H1 (cell line): ENCODE measurements at places on chromosomes 12 and 14. TPM values are rescaled to one million over a fixed set of nuclear protein-coding genes. Genes with fewer than 3 reads are reported as not detected.

GZMB gene
- not detected in 2 replicates for total RNA-seq

GRCh38 chr12:57181561-57182155 is 34.2 kb upstream of the LRP1-AS start:
- no peak for DNase-seq

GRCh38 chr12:89951694-89952060 is 243.0 kb upstream of the ATP2B1 start:
- no peak for DNase-seq

DNA sequence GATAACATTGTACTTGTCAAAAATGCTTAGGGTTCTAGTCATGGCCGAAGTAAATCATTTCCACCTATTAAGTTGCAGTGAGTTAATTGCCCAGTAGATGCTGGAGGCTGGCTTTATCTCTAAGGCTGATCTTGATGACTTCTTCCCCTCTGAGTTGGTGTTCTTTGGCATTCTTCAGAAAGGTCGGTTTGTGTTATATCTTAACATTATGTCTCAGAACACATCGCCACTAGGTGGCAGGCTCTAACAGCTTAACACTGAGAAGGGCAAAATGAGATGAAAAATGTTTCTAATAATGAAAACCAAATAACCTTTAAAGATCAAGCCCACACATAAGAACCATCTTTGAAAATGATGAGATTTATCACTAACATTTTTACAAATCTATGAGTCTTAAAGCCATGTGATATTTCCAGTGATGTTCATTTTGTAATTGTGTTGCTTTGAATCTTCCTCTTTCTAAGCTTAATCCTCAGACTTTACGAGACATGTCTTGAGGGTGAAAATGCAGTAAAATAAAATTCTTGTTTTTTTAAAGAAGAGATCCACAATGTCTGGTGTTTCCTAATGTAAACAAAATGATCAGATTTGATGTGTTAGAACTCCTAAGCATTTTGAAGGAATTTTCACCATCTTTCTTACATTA is 28.6 kb downstream of the SUDS3 start:
- peak; percentile 73 for DNase-seq

GRCh38 chr12:76874027-76874426 is 4.8 kb downstream of the CSRP2 start:
- no peak for DNase-seq

- DNase-seq: no peak
Observed at GRCh38 chr12:28306535-28306934, 116.3 kb downstream of the CCDC91 start.

DNA sequence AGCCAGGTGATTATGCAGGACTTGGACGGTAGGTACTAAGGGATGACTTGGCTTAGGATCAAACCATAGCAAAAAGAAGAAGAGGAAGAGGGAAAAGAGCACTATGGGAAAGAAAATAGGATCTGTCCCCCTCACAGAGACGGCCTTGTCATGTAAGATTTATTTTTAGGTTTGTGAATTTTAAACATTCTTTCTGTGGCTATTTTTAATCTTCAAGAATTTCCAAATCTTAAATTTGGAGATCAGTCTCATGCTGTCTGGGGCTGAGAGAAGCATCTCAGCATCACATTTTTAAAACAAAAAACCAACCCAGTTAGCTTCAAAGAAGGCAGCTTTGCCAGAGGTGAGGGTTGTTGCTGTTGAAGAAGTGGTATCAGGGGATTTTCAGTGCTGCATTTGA is 52.6 kb upstream of the STRN3 start:
- DNase-seq: no peak
